Aorta (tissue), 5 donors: ENCODE measurements at places on chromosomes 5 and 9. TPM values are rescaled to one million over a fixed set of nuclear protein-coding genes. Genes with fewer than 3 reads are reported as not detected.

PAIP2 gene
- polyA plus RNA-seq = 102 TPM

SLC35D2 gene
- polyA plus RNA-seq = 21.7 TPM

PSIP1 gene
- 74.6 TPM for polyA plus RNA-seq

DBH gene
- polyA plus RNA-seq = not detected

IPPK gene
- polyA plus RNA-seq = 6.0 TPM

RASEF gene
- 0.08 TPM for polyA plus RNA-seq

SLC6A3 gene
- not detected for polyA plus RNA-seq

TAF11L10 gene
- not detected for polyA plus RNA-seq

RORB gene
- 0.43 TPM for polyA plus RNA-seq

IL33 gene
- 178 TPM for polyA plus RNA-seq

MRPS30 gene
- polyA plus RNA-seq = 19.9 TPM
